ENCODE measurements at places on chromosomes 1 and 21.
A peak's percentile ranks its signal among the peaks of the same experiment; 100 is the strongest.

DNA sequence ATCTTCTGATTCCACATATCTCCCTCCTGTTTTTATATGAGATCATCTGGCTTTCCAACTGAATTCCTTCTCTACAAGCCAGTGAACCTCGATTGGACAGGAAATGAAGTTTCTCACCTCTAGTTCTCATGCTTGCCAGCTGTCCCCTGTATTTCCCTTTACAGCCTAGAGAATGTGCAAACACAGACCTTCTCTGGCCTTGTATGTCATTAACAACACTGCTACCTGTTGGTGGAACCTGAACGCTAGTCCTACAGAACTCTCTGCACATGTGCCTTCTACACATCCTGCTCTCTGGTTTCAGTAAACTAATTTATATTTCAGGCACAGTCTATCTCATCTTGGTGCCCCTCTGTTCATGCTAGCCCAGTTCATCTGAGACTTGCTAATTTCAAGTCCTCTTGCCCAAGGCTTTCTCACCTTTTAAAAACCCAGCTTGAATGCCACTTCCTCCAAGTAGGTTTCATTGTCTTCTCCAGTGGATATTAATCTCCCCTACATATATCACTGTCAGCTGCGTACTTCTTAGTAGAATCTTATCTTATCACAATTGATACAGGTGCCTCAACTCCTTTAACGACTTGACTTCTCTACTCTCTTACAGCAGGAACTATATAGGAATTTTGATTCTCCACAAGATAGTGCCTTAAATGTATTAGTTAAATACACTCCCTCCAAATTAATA lies 549.9 kb downstream of the PLPP3 start:
- DNase-seq = no peak

DNA sequence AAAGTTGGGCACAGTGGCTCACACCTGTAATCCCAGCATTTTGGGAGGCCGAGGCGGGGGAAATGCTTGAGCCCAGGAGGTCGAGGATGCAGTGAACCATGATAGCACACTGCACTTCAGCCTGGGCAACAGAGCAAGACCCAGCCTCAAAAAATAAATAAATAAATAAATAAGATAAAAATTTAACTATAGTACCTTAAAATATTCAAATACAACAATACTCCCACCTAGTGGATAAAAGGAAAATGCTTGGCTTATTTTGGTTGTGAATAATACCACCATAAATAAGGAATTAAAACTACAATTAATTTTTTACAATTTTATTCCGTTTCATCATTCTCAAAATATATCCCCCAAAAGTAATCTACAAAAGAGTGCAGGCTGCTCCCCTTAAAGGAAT lies 8.1 kb downstream of the PSMG1 start:
- DNase-seq = peak; percentile 9

GRCh38 chr1:167488786-167489185 lies 29.5 kb downstream of the CD247 start:
- no peak for DNase-seq

- DNase-seq = no peak
Observed at GRCh38 chr1:91830242-91831131, 55.5 kb downstream of the TGFBR3 start.

DNA sequence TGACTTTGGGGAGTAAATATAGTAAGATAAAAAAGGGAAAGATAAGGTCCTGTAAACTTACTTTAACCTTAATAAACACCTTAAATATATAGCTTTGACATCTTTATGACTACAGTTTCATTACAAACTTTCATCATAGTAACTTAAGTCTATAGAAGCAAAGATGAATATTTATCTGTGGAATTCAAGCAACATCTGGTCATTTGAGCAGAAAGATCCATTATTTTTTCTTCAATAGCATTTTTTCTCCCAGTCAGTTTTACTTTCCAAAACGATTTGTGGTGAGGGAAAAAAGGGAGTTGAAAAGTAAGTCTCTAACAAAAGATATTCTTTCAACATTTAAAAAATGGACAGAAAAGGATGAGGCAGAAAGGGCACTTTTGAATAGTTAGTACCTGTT lies 69.0 kb downstream of the HMCN1 start:
- no peak for DNase-seq

GRCh38 chr1:28845786-28846543 lies 34.0 kb downstream of the OPRD1 start:
- no peak for DNase-seq

DNA sequence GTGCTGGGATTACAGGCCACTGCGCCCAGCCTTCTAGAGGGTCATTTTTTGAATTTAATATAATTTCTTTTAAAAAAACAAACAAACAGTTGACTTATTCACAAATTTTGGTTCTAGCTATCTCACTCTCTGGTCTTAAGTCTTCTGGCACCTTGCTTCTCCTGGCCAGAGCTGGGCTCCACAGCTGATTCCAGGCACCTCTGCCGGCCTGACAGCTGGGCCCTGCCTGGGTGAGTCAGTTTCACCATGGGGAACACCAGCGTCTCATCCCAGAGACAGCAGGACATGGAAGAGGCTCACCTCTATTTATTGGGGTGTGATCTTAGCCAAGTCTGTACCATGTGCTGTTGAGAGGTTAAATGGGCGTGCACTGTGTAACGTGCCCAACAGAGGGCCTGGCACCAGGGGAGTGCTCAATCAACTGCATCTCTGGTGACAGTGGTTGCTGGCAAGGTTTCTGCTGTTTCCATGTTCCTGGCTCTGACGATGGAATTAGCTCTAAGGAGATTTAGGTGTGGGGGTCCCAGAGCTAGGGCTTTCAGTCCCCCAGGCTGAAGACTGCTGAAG lies 956 bp downstream of the CPLANE2 start:
- DNase-seq = peak; percentile 84

- no peak for DNase-seq
Observed at GRCh38 chr1:160672789-160673695, 26.2 kb upstream of the SLAMF1 start.

DNA sequence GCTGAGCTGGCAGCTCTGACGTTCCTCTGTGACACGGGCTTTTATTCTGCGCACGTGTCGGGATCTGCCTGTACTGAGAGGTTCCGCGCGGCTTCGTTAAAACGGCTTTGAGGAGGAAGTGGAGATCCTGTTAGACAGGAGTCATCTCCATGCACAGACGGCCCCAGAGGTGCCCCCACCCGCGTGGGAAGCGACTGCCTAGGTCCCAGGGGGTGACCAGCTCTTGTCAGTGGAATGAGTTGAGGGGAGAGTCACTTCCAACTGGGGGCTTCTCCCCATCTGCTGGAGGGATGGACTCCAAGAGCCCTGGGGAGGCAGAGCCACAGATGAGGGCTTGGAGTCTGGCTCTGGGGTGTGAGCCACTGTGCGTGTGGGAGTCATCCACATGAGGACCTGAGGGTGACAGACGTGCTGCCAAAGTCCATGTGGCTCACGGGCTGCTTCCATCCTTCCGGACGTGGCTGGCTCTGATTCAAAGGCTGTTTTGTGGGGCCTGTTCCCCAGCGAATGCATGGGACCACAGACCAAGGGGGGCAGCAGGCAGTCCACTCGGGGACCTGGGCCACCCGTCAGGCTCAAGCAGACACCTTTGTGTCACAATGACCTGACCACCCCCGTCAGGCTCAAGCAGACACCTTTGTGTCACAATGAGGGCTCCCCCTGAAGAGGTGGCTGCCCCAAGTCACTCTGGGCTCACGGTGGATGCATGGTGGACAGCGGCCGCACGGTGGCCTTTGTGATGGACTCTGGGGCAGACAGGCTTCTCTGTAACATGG lies 26.8 kb downstream of the PTTG1IP start:
- no peak for DNase-seq

- DNase-seq = no peak
Observed at GRCh38 chr1:9591669-9592509, 3.2 kb downstream of the TMEM201 start.

- DNase-seq = peak; percentile 2
Observed at GRCh38 chr1:91440847-91441246, 36.2 kb upstream of the HFM1 start.

DNA sequence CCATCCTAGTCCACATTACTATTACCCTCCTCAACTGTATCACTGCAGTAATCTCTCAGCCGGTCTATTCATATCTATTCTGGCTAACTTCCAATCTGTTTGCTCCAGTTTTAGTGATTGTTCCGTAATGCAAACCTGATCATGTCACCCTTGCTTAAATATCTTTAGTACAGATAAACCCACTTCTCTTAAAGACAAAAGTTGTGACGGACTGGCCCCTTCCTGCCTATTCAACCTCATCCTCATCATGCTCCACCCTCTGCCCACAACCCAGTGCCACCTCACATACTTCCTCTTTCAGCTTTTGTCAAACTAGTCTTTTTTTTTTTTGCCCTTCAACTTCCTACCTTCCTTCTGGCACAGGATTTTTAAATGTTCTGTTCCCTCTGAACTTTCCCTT lies 2.8 kb upstream of the C1orf162 start:
- no peak for DNase-seq

DNA sequence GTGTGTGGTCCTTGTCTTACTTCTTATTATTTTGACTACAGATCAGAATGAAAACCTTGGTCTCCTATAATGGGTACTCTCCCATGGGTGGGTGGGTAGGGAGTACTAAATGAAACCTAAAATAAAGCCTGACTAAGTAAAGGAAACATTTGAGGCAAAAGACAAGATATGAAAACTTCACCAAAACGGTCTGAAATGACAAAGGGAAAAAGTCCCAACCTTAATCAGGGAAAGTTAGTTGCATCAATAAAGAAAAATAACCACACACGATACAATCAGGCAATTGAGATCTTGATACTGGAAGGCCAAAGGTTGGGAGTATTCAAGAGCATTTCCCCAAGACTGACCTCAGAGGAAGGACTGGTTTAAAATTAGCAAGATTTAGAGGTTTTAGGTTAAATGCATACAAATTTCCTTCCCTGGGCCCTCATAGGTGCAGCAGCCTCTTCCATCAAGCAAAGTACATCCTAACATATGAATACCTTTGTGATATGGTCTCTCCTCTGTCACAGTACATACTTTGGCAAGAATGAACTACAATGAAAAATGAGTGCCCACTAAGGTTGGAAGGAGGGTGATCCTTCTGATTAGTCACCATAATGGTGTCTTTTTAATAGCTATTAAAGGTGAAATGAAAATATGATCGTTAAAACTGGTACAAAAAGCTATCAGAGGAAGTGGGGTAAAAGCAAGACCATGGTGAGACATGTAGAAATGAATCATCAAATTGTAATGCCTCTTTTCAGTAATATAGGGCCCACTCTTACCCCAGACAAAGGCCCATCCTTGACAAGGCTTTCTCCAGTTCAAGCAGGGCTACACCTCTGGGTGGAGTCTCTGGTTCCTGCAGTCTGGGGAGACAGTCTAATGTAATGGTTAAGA lies 15.3 kb upstream of the TNFSF4 start:
- DNase-seq = no peak

- peak; percentile 5 for DNase-seq
Observed at GRCh38 chr1:228150461-228151179, 890 bp downstream of the GJC2 start.

- DNase-seq = no peak
Observed at GRCh38 chr1:175597205-175597604, 146.2 kb downstream of the TNR start.

DNA sequence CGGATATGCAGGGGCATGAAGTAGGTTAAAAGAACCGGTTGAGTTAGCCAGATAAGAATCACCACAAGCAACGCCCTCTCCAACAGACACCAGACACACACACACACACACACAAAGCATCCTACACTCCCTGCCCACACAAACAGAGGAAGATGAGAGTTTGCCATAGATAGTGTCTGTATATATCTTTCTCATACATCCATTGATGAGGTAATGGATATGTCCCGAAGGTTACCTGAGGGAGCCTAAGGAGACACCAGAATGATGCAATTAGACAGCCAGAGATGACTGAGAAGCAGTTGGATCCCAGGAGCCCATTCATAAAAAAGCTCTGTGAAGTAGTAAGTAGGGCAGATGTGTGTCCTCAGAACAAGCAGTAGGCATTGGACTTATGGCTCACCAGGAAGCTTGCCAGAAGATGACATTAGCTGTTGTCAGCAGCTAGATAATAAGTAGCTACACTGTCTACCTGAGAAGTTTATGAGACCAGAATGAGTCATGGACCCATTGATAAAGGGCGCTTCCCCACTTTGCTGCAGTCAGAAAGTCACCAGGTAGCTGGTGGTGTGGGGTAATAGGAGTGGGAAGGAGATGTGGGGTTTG lies 247.0 kb downstream of the KCNT2 start:
- no peak for DNase-seq

GRCh38 chr1:101147381-101147780 lies 89.4 kb upstream of the S1PR1 start:
- DNase-seq = no peak

DNA sequence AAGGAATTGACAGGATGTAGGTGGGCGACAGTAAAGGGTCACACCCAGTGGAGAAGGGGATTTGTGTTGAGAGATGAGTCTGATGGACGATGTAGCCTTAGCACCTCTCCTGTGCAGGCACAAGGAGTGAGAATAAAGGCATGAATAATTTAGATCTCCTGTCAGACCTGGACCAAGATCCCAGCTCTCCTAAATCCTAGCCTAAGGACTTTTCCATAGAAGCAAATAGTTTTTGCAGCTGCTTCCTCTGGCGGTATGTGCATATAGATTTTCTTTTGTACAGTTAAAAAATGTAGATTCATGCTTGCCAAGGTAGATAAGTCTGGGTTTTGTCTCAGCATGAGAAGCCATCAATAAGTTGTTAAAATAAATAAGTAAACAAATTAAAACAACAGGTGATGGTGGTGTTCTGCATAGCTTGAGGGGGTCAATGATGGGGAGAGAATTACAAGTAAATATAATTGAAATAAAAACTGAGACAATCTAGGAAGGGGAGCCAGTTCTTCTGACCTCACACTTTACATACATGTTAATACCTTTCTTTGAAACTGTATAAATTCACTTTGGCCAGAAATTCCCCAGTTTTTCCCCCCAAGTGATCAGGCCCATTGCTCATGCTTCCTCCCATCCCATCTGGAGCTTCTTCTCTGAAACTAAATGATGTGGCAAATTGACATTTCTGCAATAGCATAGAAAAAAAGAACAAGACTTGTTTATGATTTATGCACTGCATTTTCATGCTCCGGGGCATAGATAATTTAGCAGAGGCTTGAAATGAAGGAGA lies 12.4 kb upstream of the ZP4 start:
- no peak for DNase-seq

GRCh38 chr1:17893891-17894631 lies 138.9 kb downstream of the ACTL8 start:
- no peak for DNase-seq

DNA sequence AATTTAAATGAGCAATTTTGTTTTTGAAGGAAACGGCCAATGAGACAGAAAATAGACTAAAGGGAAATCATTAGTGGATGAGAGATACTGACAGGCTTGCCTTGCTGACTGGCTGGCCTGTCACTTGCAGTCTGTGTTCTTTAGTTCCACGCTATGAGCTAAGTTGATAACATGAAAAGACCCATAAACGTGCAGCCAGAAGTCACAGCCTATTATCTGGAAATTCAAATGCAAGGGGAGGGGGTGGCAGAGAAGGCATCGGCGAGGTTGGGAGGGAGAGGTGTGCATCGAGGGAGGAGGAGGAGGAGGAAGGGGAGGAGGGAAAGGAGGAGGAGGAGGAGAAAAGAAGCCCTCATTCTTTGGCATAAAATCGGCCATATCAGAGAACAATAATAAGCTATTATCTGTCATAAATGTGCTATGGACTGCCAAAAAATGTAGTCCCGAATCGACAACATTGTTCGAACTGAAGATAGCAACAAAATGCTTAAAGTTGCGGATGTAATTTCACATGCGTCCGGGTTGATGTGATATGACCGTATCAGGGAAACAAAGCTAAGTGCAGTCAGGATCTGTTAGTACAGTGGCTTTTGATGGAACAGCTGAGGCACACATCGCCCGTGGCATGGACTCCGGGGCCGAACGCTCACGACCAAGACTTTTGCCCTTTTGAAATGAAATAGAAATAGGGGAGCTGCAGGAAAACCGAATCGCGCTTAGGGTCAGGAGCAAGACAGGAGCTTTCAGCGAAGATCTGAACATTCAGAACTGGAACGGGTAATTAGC lies 11.6 kb upstream of the BARHL2 start:
- DNase-seq = no peak

All from NCI-H446 treated with DMSO at 0.1 percent for 48 hours (cell line).